Posterior cingulate gyrus (tissue), 11 donors: ENCODE measurements at places on chromosomes 2 and 18.

DNA sequence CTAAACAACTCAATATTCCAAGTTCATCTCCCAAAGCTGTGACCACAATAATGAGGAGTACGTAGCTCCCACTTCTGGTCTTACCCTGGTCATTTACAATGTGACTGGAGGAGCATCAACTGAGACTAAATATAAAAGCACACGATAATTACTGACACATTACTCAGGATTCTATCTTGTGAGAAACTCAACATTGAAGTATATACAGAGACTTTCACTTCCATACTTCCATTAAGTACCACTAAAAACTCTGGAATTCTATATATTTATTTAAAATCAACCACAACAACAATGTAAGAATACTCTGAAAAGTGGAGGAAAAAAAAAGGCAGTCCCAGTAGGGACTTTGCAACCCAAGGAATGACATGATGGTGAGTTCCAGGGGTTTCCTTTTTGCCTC lies 61.4 kb downstream of the XDH start:
- no peak for DNase-seq

GRCh38 chr2:161981679-161982250 lies 92.2 kb downstream of the DPP4 start:
- no peak for DNase-seq

DNA sequence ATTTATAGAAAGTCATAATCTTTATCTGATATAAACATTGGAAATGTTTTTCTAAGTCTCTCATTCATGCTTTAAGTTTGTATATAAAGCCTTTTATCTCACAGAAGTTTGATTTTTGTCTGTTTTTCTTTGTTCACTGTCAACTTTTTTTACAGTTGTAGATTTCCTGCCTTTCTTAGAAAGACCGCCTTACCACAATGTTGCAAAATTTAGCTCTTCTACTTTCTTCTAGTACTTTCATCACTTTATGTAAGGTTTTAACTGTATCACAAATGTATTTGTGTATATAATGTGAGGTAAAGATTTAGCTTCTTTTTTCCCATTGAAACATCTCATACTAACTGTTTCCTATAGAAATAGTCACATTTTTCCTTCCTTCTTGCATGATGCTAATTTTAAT lies 136.1 kb downstream of the DNAH6 start:
- DNase-seq = no peak

- DNase-seq = no peak
These were observed 42.4 kb downstream of the EHBP1 start for GRCh38 chr2:62747876-62748275.

GRCh38 chr2:46062637-46063412 lies 234.4 kb upstream of the EPAS1 start:
- peak; percentile 66 for DNase-seq

DNA sequence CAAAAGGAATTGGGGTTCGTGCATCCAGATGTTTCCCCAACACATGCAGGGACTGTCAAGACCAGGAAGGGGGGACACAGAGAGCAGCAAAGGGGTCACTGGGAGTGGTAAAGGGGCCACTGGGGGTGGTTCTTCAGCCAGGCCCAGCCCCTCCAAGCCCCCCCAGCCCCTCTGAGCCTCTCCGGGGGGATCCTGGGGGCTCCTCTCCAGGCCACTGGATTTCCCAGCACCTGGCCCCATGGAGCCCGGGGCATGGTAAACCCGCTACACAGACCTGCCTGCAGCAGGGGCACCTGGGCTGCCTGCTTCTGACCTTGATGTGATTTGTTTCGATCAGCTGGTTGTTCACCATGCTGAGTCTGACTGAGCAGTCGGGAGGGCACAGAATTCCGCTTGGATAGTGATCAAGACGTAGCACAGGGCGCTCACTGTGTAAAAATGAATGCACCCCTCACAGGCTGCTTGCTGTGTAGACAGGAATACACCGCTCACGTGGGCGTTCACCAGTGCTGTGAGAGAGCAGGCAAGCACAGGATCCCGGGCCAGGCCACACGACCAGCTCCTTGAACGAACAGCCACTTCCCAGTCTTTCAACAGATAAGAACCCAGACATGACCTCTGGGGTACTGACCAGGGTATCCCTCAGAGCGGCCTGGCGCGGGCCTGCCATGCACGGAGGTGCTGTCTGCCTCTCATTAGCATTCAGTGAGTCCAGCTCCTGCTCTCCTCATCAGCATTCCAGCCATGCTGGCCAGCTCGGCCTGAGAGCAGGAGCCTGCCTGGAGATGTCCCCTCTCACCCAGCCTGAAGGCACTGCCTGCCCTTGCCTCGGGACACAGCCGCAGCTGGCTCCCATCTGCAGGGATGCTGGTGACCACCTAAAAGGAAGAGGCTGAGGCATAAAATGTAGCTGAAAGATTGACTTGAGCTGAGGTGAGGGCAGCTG lies 73.3 kb upstream of the OTOS start:
- DNase-seq = peak; percentile 53

DNA sequence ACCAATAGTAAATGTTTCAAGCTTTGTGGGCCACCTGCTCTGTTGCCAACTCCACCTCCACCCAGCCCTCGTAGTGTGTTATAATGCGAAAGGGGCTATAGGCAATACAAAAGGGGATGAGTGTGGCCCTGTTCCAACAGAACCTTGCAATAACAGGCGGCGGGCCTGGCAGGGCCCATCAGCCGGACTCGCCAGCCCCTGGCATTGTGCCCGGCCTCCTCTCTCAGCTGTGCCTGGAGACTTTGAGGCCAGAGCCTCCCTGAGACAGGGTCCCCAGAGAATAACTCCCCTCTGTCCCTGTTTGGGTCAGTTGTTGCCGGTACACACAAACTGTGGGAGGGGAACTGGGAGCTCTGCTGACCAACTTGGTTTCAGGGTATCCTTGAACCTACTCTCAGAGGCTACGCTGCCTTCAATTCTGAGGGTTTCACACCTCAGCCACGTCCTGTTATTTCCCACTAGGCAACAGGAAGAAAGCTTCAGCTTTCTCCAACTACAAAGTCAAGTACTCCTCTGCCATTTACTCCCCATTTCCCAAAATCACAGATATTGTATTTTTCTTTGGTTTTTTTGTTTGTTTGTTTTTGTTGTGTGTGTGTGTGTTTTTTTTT lies 58.0 kb upstream of the ZNF236 start:
- DNase-seq = no peak

DNA sequence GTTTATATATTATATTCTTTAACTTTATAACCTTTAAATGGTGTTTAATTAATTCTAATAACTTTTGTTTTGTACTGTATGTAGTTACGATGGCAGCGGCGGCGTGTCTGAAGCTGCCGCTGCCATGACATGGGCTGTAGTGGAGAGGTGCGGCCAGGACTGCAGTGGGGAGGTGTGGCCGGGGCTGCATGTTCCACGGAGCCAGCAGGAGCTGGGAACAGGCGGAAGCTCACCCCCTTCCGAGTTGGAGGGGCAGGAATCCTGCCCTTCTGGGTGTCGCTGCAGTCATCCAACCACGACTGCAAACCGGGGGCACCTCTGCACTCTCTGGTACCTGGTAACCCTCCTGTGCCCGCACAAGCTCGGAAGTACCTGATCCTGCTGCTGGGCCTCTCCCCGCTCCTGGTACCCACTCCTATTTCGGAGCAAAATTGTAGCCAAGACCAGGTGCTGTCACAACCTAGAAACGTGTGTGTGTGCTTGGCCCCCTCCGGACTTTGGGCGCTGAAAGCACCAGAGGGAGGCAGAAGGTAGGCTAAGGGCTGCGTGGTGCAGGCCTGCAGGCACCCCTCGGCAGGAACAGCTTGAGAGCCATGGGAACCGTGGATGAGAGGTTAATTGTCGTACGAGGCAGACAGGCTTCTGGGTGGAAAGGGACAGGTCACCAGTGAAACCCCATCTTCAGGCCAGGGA lies 1329.7 kb upstream of the SLC39A10 start:
- no peak for DNase-seq

DNA sequence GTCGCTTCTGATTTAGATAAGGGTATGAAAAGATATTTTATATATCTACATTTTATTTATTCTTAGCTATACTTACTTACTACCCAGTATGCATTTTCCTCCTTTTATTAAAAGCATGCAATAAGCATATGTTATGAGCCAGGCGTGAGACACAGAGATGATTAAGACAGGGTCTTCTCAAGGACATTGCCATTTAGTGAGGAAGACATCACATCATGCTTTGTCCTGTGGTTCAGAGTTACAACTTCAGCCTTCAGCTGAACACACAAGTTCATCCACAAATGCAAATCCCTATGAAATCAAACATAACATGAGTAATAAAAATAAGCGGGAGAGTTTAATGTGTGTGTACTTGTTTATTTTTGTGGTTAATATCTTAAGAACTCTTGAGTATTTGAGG lies 30.2 kb downstream of the GRHL1 start:
- no peak for DNase-seq

DNA sequence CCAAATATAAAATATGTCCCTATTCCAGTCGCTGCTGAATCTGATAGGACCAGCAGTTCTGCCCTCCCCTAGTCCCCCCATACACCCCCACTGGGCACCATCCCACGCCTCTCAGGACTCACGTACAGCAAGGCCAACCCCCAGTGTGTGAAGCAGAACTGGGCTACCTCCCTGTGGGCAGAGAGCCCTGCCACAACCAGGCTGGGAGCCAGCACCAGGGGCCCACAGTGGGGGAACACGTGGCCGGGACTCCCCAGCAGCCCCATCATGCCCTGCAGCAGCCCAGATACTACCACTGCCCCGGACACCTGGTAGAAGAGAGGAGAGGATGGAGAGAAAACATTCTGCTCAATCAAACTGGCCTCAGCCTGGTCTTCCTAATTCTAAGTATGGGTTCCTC lies 1.3 kb downstream of the SLC23A3 start:
- DNase-seq = peak; percentile 20

DNA sequence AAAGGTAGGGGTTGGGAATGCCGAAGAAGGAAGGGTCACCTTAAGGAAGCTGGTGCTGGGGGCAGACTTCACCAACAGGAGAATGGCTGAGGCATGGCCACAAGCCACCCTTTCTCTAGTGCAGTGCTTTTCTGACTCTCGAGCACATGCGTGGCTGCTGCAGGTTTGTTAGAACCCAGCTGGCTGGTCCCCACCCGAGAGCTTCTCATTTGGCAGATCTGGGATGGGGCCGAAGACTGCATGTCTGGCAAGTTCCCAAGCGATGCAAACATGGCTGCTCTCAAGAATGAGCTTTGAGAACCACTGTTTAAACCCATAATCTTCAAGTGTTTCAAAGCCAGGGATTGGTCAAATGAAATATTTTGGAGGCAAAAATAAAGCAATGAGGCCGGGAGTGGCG lies 63.2 kb downstream of the LONRF2 start:
- no peak for DNase-seq

DNA sequence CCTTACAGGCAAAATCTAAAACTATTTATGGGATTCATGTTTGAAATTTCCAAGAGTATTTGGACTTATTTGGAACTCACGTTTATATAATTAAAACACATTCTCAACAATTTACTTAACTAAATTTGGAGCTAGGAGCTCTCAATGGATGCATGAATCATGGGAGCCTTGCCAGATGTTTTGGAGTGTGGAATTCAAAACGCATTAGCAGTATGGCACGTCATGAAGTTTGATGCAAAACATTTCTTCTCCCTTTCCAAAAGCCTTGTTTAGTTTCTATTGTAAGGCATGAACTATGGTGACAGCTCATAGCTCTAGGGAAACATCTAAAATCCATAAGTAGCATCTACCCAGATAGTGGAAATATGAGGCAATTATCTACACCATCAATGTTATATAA lies 701.6 kb downstream of the SATB2 start:
- no peak for DNase-seq

DNA sequence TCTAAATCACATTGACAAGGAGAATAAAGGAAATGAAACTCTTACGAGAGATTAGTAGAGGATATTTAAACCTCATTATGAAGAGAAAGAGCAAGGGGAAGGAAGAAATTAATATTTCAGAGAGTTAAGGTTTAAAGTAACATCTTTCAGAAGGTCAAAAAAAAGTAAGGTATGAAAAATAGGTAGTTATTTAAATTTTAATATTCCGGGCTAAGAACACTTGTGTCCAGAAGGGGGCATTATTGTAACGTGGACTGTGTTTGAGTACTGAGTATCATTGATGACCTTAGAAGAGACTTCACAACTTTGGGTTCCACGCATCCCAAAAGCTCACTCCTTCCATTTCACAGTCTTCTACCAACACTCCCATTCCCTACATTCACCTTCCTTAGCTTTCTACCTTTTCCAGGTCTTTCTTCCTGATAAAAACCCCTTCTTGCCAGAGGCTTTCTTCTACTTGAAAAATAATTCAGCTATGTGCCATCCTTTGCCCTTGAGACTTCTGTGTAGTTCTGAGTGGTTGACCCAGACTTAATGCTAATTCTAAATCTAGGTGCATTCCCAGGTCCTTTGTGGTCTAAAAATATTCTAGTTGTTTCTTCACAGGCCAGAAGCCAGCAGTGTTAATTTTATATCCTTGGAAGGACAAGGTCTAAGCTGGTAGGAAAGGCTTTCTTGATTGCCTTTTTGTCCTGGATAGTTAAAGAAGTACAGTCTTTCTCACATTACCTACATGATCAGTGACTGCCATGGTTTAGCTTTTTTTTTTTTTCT lies 16.5 kb downstream of the DYNC1I2 start:
- no peak for DNase-seq

DNA sequence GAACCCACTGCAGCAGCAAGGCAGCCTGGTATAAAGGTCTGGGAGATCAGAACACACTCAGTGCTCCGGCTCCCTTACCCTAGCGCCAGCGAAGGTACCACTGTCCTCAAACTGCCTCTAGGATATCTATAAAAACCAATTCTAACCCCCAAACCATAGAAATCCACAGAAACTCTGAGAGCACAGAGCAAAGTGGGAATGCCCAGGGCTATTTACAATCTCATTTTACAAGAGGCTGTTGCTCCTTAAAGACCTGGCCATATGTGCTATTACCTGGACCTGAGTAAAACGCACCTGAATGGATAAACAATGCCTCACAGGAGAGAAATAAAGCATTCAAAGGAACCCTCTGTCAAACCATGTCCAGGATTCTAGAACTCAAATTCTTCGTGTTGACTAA lies 4.3 kb downstream of the STK39 start:
- DNase-seq = no peak

DNA sequence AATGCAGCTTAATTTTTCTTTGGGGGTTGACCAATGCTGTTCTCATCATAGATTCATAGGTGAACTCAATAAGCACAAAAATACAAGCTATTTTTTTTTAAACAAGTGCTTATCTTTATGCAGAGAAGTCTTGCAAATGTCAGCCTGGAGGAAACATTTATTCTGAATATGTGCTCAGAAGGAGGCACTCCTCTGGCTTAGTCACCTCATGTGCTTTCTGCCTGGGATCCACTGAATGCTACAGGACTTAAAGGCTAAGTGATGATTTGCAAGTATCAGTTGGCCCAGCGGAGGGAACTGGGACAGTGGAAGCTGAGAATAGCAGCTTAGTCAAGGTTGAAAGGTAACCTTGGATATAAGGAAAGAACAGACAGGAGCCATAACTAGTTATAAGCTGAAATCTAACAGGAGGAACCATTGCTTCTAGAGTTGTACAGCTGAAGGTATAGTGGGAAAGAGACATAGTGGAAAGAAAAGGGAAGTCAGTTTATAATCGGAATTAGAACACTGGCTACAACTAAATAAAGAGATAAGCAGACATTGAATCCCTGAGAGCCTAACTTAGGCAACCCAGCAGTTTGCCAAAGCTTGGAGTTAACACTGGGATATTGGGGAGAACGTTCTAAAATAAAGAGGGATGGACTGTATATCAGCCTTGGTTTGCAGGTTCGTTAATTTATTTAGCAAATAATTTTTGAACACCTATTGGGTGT lies 488.7 kb downstream of the SUCLG1 start:
- DNase-seq = no peak

- DNase-seq = no peak
These were observed 33.9 kb downstream of the FANCL start for GRCh38 chr2:58207189-58207588.
